ENCODE measurements at places on chromosomes 13 and 19. TPM values are rescaled to one million over a fixed set of nuclear protein-coding genes. Genes with fewer than 3 reads are reported as not detected.

GRCh38 chr19:50818859-50819472, 4.6 kb downstream of the KLK1 start:
- peak overlapping the region; percentile 73 for H3K4me3 ChIP-seq
- DNase-seq = no peak
- peaks cover 45% of the 10 kb centered on the region for H3K4me1 ChIP-seq
- peaks cover 61% of the 10 kb centered on the region for H3K27me3 ChIP-seq
- no peak overlapping the region for H3K27ac ChIP-seq
- no peaks in the 10 kb centered on the region for H3K36me3 ChIP-seq

- no peaks in the 10 kb centered on the region for H3K27me3 ChIP-seq
- no peak overlapping the region for H3K4me3 ChIP-seq
- no peaks in the 10 kb centered on the region for H3K36me3 ChIP-seq
- no peak overlapping the region for H3K27ac ChIP-seq
- DNase-seq = no peak
Measured at GRCh38 chr13:61770681-61771080, 355.0 kb upstream of the PCDH20 start.

GRCh38 chr19:44747739-44748425, 626 bp upstream of the BCL3 start:
- H3K36me3 ChIP-seq = peaks cover 37% of the 10 kb centered on the region
- H3K4me1 ChIP-seq = peaks cover 51% of the 10 kb centered on the region
- DNase-seq = peak; percentile 65

The TUBA3C gene
- total RNA-seq = not detected

The TBXA2R gene
- total RNA-seq = 0.64 TPM

The NAPSA gene
- 44.0 TPM for total RNA-seq

DNA sequence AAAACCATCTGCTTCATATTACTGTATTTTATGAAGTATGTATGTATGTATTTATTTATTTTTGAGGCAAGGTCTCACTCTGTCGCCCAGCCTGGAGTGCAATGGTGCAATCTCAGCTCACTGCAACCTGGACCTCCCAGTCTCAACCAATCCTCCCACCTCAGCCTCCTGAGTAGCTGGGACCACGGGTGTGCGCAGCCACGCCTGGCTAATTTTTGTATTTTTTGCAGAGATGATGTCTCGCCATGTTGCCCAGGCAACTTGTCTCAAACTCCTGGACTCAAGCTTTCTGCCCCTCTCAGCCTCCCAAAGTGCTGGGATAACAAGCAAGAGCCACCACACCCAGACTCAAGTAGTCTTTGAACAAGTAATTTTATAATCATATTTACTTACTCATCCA, 5.5 kb downstream of the KATNAL1 start:
- H3K36me3 ChIP-seq = no peaks in the 10 kb centered on the region
- peaks cover 20% of the 10 kb centered on the region for H3K4me1 ChIP-seq
- no peak overlapping the region for H3K27ac ChIP-seq
- DNase-seq = no peak
- H3K4me3 ChIP-seq = no peak overlapping the region

GRCh38 chr19:10637894-10638293, 12.5 kb downstream of the SLC44A2 start:
- peaks cover 44% of the 10 kb centered on the region for H3K36me3 ChIP-seq
- no peaks in the 10 kb centered on the region for H3K27me3 ChIP-seq
- peak overlapping the region; percentile 20 for H3K27ac ChIP-seq
- DNase-seq = no peak
- H3K4me3 ChIP-seq = no peak overlapping the region
- H3K4me1 ChIP-seq = peaks cover 14% of the 10 kb centered on the region

DNA sequence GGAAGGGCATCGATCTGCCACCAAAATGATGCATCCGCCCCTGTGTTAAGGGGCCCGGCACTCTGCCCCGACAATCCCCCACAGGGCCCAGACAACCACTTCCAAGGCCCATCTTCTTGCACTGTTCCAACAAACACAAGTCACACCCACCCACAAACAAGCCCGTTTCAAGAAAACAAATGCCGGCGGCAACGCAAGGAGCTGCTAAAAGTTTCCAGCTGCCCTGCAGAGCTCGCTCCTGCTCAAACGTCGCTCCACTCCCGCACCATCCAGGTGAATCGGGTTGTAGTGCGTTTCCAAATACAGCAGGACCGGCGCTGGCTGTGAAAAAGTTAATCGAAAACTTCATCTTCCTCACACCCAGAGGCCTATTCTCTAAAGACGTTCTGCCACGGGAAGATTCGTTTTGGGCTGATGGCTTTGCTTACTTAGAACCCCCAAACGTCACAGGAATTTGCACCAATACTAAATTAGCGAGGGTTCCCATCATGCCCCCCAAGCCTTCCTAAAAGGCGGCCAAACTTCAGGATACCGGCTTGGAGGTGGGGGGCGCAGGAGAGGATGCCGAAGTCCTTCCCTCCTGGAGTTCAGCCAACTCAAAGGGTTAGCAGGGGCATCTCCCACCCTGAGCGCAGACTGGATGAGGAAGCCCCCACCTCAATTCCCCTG, 107.4 kb upstream of the DOCK9 start:
- H3K4me1 ChIP-seq = peaks cover 41% of the 10 kb centered on the region
- peak overlapping the region; percentile 78 for H3K4me3 ChIP-seq
- peak; percentile 45 for DNase-seq
- peak overlapping the region; percentile 83 for H3K27ac ChIP-seq

The TSKS gene
- 1.9 TPM for total RNA-seq

DNA sequence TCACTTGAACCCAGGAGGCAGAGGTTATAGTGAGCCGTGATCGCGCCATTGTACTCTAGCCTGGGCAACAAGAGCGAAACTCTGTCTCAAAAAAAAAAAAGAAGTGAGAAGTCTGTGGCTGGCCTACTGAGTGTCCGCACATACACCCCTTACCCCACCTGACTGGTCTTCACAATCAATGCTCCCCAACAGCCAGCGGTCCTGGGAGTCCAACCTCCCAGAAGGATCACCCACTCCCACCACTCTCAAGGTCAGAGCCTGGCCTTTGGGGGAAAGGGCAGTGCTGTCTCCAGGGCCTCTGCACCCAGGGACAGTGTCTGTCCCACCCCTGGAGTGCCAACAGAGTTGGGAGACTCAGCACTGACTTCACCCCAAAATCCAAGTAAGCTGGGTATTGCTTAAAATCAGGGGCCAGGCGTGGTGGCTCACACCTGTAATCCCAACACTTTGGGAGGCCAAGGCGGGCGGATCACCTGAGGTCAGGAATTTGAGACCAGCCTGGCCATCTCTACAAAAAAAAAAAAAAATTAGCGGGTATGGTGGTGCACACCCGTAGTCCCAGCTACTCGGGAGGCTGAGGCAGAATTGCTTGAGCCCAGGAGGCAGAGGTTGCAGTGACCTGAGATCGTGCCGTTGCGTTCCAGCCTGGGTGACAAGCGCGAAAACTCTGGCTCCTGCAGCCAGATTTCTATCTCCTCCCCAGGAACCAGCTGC, 2.3 kb upstream of the CD320 start:
- H3K27ac ChIP-seq = no peak overlapping the region
- no peaks in the 10 kb centered on the region for H3K27me3 ChIP-seq
- H3K4me1 ChIP-seq = peaks cover 32% of the 10 kb centered on the region
- DNase-seq = peak; percentile 1
- H3K36me3 ChIP-seq = peaks cover 35% of the 10 kb centered on the region
- H3K4me3 ChIP-seq = no peak overlapping the region

GRCh38 chr19:4319067-4319718, 14.8 kb downstream of the FSD1 start:
- DNase-seq = no peak
- H3K4me3 ChIP-seq = no peak overlapping the region
- H3K27me3 ChIP-seq = no peaks in the 10 kb centered on the region
- H3K4me1 ChIP-seq = no peaks in the 10 kb centered on the region
- H3K27ac ChIP-seq = no peak overlapping the region

The CCDC70 gene
- not detected for total RNA-seq

DNA sequence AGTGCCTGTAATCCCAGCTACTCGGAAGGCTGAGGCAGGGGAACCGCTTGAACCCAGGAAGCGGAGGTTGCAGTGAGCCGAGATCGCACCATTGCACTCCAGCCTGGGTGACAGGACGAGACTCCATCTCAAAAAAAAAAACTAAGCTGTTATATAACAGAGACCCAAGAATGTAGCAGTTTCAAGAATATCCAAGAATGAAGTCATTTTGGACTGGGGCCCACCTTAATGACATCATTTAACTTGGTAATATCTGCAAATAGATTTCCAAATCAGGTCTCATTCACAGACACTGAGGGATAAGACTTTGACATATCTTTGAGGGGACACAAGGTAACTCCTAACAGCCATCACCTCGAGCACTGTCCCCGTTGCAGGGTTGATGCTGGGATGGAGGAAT, 36.5 kb upstream of the MRI1 start:
- H3K4me3 ChIP-seq = no peak overlapping the region
- H3K4me1 ChIP-seq = peaks cover 25% of the 10 kb centered on the region
- DNase-seq = no peak
- H3K27ac ChIP-seq = no peak overlapping the region
- peaks cover 2% of the 10 kb centered on the region for H3K27me3 ChIP-seq
- H3K36me3 ChIP-seq = no peaks in the 10 kb centered on the region

- no peak overlapping the region for H3K4me3 ChIP-seq
- H3K27me3 ChIP-seq = no peaks in the 10 kb centered on the region
Measured at GRCh38 chr13:112715715-112716460, 26.1 kb downstream of the ATP11A start.

GRCh38 chr19:52200044-52200443, 10.2 kb downstream of the PPP2R1A start:
- H3K4me3 ChIP-seq = no peak overlapping the region
- H3K27ac ChIP-seq = no peak overlapping the region
- no peak for DNase-seq
- no peaks in the 10 kb centered on the region for H3K27me3 ChIP-seq
- peaks cover 39% of the 10 kb centered on the region for H3K4me1 ChIP-seq

GRCh38 chr19:24166055-24166454, 79.1 kb downstream of the ZNF254 start:
- H3K4me1 ChIP-seq = no peaks in the 10 kb centered on the region
- no peaks in the 10 kb centered on the region for H3K27me3 ChIP-seq
- H3K36me3 ChIP-seq = peaks cover 8% of the 10 kb centered on the region

The MBD3L2 gene
- total RNA-seq = not detected

The KIR2DL1 gene
- total RNA-seq = not detected

DNA sequence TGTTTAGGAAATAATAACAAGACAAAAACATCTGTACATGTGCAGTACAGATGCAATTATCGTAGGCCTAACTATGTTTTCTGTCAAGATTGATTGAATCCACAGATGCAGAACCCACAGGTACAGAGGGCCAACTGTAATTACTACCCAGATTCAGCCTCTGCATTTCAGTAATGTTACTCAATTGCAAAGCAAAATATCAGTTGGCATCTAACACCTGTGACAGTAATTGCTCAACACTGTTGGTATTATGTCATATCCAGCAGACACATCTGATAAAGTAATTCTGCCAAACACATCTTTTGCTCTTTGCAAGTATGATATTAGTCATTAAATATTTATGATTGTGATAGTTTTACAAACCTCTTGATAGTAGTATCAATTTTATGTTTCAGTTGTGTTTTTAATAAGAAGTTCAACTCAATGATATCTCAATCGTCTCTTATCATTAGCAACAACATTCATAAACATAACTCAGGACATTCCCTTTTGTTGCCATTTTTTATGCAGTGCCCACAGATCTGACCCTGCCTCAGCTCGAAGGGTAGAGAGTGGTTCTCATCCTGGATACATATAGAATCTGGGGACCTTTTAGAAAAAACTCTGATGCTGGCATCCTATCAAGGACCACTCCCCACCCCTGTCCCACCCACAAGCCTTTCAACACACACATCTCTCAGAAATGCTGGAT, 104.7 kb downstream of the MYCBP2 start:
- H3K27me3 ChIP-seq = no peaks in the 10 kb centered on the region
- H3K4me1 ChIP-seq = peaks cover 33% of the 10 kb centered on the region
- H3K27ac ChIP-seq = no peak overlapping the region
- H3K36me3 ChIP-seq = peaks cover 28% of the 10 kb centered on the region
- no peak overlapping the region for H3K4me3 ChIP-seq
- no peak for DNase-seq

GRCh38 chr19:3024870-3025548, 4.1 kb downstream of the TLE2 start:
- H3K36me3 ChIP-seq = no peaks in the 10 kb centered on the region
- H3K27ac ChIP-seq = peak overlapping the region; percentile 65
- DNase-seq = peak; percentile 41
- peaks cover 8% of the 10 kb centered on the region for H3K27me3 ChIP-seq
- H3K4me1 ChIP-seq = peaks cover 32% of the 10 kb centered on the region

DNA sequence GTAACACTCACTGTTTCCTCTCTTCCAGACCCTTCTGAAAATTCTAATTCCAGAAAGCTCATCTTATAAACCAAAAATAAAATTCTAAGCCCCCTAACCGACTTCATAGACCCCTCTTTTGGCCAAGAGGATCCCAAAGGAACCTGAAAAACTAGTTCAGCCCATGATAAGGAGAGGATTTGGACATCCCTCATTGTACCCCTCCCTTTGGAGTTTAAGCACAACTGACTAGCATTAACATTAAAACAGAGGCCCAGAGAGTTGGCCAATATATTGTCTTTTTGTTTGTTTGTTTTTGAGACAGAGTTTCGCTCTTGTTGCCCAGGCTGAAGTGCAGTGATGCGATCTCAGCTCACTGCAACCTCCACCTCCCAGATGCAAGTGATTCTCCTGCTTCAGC, 34.2 kb upstream of the MUC16 start:
- H3K27ac ChIP-seq = no peak overlapping the region
- DNase-seq = no peak
- H3K36me3 ChIP-seq = no peaks in the 10 kb centered on the region
- no peaks in the 10 kb centered on the region for H3K4me1 ChIP-seq
